ENCODE measurements at places on chromosomes 3 and 15.
A peak's percentile ranks its signal among the peaks of the same experiment; 100 is the strongest.

GRCh38 chr3:180306691-180307090, 270.0 kb upstream of the PEX5L start:
- DNase-seq: peak; percentile 19

- DNase-seq: no peak
Measured at GRCh38 chr3:16887130-16887529, 2.4 kb downstream of the PLCL2 start.

- no peak for DNase-seq
Measured at GRCh38 chr15:25397100-25397499, 41.7 kb downstream of the UBE3A start.

GRCh38 chr3:88828466-88828865, 279.0 kb upstream of the EPHA3 start:
- DNase-seq: no peak

DNA sequence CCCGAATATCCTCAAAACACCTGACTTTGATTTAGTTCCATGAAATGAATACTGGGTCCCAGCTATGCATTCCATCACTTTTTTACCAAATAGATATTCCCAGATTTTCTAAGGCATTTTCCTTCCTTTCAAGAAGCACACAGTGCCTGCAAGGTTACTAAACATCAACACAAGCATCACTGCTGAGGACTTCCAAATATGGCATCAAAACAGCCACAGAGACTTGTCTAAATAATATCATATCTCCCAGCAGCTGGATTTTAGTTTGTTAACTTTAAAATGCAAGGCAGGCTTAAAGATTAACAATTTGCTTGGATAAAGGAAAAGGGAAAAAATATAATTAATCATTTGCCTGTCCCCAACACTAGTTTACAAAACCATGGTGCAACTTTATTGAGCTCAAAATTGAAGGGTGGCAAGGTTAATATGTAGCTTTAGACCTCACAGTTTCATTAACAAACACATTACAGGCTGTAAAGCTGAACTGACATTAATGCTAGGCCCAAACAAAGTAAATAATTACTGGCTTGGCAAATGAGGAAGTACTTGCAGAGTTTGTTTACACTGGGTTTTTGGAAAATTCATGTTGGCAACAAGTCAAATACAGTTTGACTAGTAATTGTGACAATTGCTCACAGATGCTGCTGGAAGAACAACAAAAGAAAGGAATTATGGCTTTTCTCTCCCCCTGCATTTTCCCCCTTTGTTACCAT, 401.7 kb upstream of the CDIN1 start:
- peak; percentile 43 for DNase-seq

- DNase-seq: no peak
Measured at GRCh38 chr3:172286548-172287148, 161.6 kb downstream of the GHSR start.

- no peak for DNase-seq
Measured at GRCh38 chr3:183490653-183491052, 62.2 kb upstream of the MCF2L2 start.

DNA sequence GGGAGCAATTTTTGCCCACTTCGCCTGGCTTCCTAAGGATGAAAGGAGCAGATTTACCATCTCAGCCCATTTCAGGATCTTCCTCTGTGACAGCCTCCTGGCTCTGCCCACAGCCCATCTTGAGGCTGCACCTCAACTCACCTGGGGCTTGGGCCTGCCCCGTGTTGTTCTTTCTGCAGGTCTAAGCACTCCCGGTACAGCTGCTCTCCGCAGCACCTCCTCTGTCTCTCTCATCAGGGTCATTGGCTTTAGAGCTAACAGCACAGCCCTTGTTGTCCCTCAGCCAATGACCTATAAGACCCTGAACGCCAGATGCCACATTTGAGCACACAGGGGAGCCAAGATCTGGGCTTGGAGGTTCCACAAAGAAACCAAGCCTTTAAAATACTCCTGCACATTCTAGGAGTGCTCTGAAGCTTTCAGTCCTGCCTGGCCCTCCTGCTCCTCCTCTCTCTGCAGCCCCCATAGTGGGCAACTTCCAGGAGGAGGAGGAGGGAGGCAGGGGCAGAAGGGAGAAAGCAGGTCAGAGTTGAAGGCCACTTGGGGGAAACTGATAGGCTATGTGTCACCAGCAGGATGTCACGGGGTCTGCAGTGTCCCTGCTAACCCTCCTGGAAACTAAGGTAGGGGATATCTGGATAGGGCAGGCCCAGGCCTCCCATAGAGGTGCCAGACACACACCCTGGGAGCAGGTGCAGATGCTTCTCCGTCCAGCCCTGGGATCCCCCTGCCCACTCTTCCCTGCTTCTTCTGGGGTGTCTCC, 115.6 kb downstream of the ETFA start:
- no peak for DNase-seq
